Activated naive CD4-positive, alpha-beta T cell treated with anti-CD3 and anti-CD28 coated beads, Interleukin-2, amount 50 U/mL, for 72 hours (primary cell): ENCODE measurements at places on chromosomes 5 and 9. TPM values are rescaled to one million over a fixed set of nuclear protein-coding genes. Genes with fewer than 3 reads are reported as not detected.

CCL21 gene
- not detected for total RNA-seq

DNA sequence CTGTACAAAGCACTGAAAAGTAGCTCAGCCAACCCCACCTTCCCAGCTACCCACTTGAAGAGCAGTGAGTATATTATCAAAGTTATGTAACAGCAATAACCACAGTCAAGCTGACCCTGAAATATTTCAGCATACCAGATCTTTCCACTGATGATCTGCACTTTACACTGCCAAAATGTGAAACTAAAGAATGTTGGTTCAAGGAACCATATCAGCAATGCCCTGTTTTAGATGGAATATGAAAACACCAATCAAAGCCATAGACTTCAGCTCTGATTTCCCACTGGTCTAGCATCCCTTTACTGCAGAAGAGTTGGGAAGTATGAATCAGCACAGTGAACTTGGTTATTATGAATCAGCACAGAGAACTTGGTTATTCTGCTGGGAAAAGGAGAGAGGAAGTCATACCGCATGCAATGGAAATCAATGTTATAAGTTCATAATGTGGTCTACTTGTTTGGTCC is 20.0 kb downstream of the CEMIP2 start:
- DNase-seq, result no peak

CRHBP gene
- not detected for total RNA-seq

- no peak for DNase-seq
These were observed 106.3 kb downstream of the ROR2 start for GRCh38 chr9:91843623-91844148.

BNC2 gene
- total RNA-seq, result not detected

- no peak for DNase-seq
These were observed 10.6 kb downstream of the NIPAL4 start for GRCh38 chr5:157470631-157471030.

SMIM33 gene
- total RNA-seq, result 0.11 TPM

- DNase-seq, result no peak
These were observed 916 bp downstream of the TOR1A start for GRCh38 chr9:129822898-129823541.

MYOT gene
- not detected for total RNA-seq

GRCh38 chr5:115366223-115366622 is 69.8 kb upstream of the CCDC112 start:
- DNase-seq, result no peak

- no peak for DNase-seq
These were observed 4.5 kb upstream of the CDX1 start for GRCh38 chr5:150162142-150162513.

GRCh38 chr9:98482226-98482625 is 226.5 kb downstream of the GABBR2 start:
- no peak for DNase-seq

DNA sequence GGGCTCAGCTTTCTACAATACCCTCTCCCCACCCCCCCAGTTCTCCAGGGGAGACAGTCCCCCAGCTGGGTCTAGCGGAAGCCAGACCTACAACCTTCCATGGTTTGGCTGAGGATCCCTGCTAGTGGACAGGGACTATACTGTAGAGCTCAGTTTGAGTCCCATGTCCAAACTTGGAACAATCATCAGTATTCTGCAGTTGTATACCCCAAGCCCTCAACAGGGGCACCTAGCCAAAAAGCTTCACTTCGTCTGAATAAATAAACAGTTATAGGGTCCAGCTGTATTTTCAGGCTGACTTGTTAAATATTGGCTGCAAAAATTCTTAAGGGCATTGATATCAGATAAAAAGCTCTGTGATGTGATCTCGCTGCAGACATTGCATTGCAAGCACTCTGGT is 15.4 kb upstream of the C9 start:
- DNase-seq, result no peak

DNA sequence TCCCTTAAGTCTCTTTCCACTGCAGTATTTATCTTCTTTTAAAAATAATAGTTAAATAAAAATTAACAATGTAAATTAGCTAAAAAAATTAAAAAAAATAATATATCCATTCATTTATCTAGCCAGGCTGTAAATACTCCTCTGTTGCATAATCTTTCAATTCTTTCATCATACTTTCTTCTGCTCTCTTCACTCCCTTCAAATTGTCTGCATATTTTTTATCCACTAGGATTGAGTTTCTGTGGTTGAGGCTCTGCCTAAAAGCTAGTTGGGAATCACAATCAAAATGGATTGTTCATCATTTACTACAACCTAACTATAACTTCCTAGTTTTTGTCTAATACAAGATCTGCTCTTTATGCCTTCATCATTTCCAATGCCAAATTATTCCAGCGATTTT is 182.2 kb downstream of the PDE4D start:
- DNase-seq, result no peak
